ENCODE measurements at places on chromosomes 3 and 15.

GRCh38 chr3:76668653-76669052 is 371.2 kb upstream of the ROBO2 start:
- no peaks in the 10 kb centered on the region for H3K36me3 ChIP-seq
- no peaks in the 10 kb centered on the region for H3K27me3 ChIP-seq
- H3K4me3 ChIP-seq = no peak overlapping the region
- no peak for DNase-seq
- H3K27ac ChIP-seq = no peak overlapping the region

- H3K4me1 ChIP-seq = no peaks in the 10 kb centered on the region
- H3K27me3 ChIP-seq = peaks cover 46% of the 10 kb centered on the region
- no peak overlapping the region for H3K4me3 ChIP-seq
Observed at GRCh38 chr3:186679151-186679550, 13.3 kb downstream of the HRG start.

- no peak overlapping the region for H3K4me3 ChIP-seq
- no peak overlapping the region for H3K27ac ChIP-seq
- no peaks in the 10 kb centered on the region for H3K36me3 ChIP-seq
- H3K27me3 ChIP-seq = peaks cover 6% of the 10 kb centered on the region
Observed at GRCh38 chr15:55873024-55873720, 120.2 kb downstream of the NEDD4 start.

DNA sequence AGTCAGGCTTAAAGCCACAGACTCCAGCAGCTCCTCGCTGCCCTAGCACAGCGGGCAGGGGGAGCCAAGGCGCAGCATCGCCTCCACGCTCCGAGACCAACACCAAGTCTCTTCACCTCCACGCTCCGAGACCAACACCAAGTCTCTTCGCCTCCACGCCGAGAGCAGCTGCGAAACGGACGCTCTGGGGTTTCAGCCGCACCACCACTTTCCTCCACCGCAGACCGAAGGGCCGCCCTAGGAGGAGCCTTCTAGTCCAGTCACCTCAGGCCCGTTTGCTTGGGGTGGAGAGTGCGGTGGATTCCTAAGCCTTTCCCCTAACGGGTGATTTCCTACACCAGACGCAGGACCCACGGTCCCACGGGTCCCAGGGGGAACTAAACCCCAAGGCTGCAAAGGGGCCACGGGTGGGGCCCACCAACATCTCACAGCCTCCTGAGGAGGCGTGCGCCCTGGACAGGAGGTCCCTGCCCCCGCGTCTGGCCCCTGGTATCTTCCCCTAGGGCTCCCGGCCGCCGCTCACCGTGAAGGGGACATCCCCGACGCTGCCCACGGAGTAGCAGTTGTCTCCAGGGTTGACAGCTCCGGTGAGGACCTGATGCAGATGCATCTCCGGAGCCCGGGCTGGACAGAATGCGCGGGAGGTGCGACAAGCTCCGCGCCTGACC is 501 bp downstream of the DMXL2 start:
- H3K4me1 ChIP-seq = peaks cover 15% of the 10 kb centered on the region
- H3K4me3 ChIP-seq = peak overlapping the region; percentile 82
- no peaks in the 10 kb centered on the region for H3K36me3 ChIP-seq
- H3K27ac ChIP-seq = no peak overlapping the region
- H3K27me3 ChIP-seq = peaks cover 38% of the 10 kb centered on the region
- DNase-seq = peak; percentile 47

- peaks cover 6% of the 10 kb centered on the region for H3K27me3 ChIP-seq
- H3K4me3 ChIP-seq = no peak overlapping the region
- H3K36me3 ChIP-seq = no peaks in the 10 kb centered on the region
- no peak overlapping the region for H3K27ac ChIP-seq
- no peak for DNase-seq
Observed at GRCh38 chr3:64520334-64520733, 167.5 kb downstream of the ADAMTS9 start.

GRCh38 chr15:70029297-70029701 is 68.4 kb downstream of the TLE3 start:
- DNase-seq = no peak
- peaks cover 7% of the 10 kb centered on the region for H3K4me1 ChIP-seq
- H3K4me3 ChIP-seq = no peak overlapping the region

GRCh38 chr3:54347060-54347459 is 224.7 kb downstream of the CACNA2D3 start:
- H3K4me1 ChIP-seq = no peaks in the 10 kb centered on the region
- H3K36me3 ChIP-seq = no peaks in the 10 kb centered on the region
- peaks cover 4% of the 10 kb centered on the region for H3K27me3 ChIP-seq
- H3K27ac ChIP-seq = no peak overlapping the region
- no peak overlapping the region for H3K4me3 ChIP-seq

GRCh38 chr3:10383850-10384248 is 62.9 kb upstream of the SEC13 start:
- H3K36me3 ChIP-seq = no peaks in the 10 kb centered on the region
- H3K4me1 ChIP-seq = no peaks in the 10 kb centered on the region
- DNase-seq = no peak
- H3K4me3 ChIP-seq = no peak overlapping the region
- peaks cover 3% of the 10 kb centered on the region for H3K27me3 ChIP-seq

- H3K4me3 ChIP-seq = peak overlapping the region; percentile 95
- no peaks in the 10 kb centered on the region for H3K27me3 ChIP-seq
- H3K4me1 ChIP-seq = peaks cover 56% of the 10 kb centered on the region
- H3K27ac ChIP-seq = peak overlapping the region; percentile 95
Observed at GRCh38 chr3:36907911-36908646, 36.8 kb downstream of the TRANK1 start.

- no peaks in the 10 kb centered on the region for H3K36me3 ChIP-seq
- no peak overlapping the region for H3K4me3 ChIP-seq
- H3K27ac ChIP-seq = no peak overlapping the region
- H3K27me3 ChIP-seq = no peaks in the 10 kb centered on the region
Observed at GRCh38 chr3:189188466-189188865, 16.7 kb downstream of the TPRG1 start.

GRCh38 chr15:77057685-77058084 is 13.2 kb downstream of the TSPAN3 start:
- peaks cover 18% of the 10 kb centered on the region for H3K4me1 ChIP-seq
- no peak overlapping the region for H3K4me3 ChIP-seq
- no peak for DNase-seq
- H3K36me3 ChIP-seq = peaks cover 9% of the 10 kb centered on the region
- no peaks in the 10 kb centered on the region for H3K27me3 ChIP-seq

- no peaks in the 10 kb centered on the region for H3K27me3 ChIP-seq
- no peak overlapping the region for H3K27ac ChIP-seq
- no peak overlapping the region for H3K4me3 ChIP-seq
- H3K36me3 ChIP-seq = no peaks in the 10 kb centered on the region
- peaks cover 48% of the 10 kb centered on the region for H3K4me1 ChIP-seq
- DNase-seq = no peak
Observed at GRCh38 chr15:74378848-74379247, 11.4 kb upstream of the CYP11A1 start.

DNA sequence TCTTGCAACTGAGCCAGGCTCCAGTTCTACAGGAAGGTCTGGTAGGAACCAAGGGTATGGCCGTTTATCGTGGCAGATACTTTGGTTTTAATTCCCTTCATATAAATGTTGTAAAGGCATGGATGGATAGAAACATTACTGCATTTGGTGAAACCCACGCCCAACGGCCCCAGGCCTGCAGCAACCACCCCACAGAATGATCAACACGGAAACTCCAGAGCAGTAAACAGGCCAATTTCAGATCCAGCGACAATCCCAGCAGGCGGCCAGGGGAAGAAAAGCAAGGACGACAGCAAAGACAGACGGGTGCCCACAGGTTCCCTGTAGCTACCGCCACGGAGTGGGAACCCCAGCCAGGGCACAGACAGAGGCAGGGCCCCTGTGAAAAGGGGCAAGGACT is 32.6 kb upstream of the PCSK6 start:
- no peak overlapping the region for H3K4me3 ChIP-seq
- no peak for DNase-seq
- peaks cover 5% of the 10 kb centered on the region for H3K27me3 ChIP-seq
- H3K27ac ChIP-seq = no peak overlapping the region
- no peaks in the 10 kb centered on the region for H3K36me3 ChIP-seq

DNA sequence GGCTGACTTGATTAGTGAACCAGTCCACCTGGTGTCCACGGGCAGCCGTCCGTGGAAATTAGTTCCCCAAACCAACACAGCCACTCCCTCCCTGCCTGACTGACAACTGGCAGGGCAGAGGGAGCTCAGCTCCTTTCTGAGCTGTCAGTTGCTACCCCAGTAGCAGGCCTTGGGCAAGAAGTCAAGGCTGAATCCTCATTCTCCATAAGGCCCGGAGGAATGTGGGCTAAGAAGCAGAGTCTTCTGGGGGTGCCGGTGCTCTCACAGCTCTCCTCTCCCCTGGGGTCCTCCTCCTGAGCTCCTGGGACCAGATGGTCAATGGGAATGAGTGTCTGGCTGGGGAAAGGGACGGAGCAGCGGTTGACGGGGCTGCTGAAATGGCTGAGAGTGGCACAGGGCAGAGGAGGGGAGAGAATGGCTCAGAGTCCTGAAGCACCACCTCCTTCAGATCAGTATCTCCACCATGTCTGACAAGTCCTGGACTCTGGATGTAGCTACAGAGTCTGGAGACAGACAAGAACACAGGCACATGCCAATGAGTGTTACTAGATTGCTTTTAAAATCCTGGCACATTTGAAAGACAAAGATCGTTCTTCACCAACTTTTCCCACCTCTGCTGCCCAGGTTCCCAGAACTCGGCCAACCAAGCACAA is 16.9 kb downstream of the AMOTL2 start:
- no peak for DNase-seq
- no peak overlapping the region for H3K27ac ChIP-seq
- no peaks in the 10 kb centered on the region for H3K4me1 ChIP-seq
- H3K27me3 ChIP-seq = peaks cover 7% of the 10 kb centered on the region
- H3K4me3 ChIP-seq = no peak overlapping the region
- H3K36me3 ChIP-seq = no peaks in the 10 kb centered on the region

GRCh38 chr15:67127965-67128364 is 62.6 kb downstream of the SMAD3 start:
- H3K4me3 ChIP-seq = no peak overlapping the region
- DNase-seq = no peak
- no peaks in the 10 kb centered on the region for H3K27me3 ChIP-seq
- peaks cover 69% of the 10 kb centered on the region for H3K4me1 ChIP-seq

- peaks cover 38% of the 10 kb centered on the region for H3K4me1 ChIP-seq
- peaks cover 27% of the 10 kb centered on the region for H3K36me3 ChIP-seq
- no peaks in the 10 kb centered on the region for H3K27me3 ChIP-seq
- no peak overlapping the region for H3K4me3 ChIP-seq
- no peak for DNase-seq
Observed at GRCh38 chr3:149820183-149820582, 7.2 kb downstream of the RNF13 start.

DNA sequence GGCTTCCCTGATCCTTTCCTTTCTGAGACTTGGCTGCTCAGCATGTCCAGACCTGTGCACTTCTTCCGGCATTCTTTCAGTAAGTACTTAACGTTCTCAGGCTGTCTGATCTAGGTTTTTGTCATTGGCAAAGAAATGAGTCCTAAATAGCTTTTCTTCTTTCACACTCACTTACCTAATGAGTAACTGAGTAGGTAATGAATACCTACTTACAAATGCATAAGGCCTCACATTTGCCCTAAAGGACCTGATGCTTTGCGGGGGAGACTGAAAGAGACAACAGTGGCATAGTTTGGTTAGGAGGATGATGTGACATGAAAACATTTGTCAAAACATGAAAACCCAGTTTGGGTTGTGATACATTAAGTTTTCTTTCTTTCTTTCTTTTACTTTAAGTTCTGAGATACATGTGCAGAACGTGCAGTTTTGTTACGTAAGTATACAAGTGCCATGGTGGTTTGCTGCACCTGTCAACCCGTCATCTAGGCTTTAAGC is 516.7 kb upstream of the CFAP20DC start:
- no peaks in the 10 kb centered on the region for H3K27me3 ChIP-seq
- DNase-seq = no peak
- H3K27ac ChIP-seq = no peak overlapping the region
- H3K4me3 ChIP-seq = no peak overlapping the region
- no peaks in the 10 kb centered on the region for H3K4me1 ChIP-seq
- H3K36me3 ChIP-seq = peaks cover 1% of the 10 kb centered on the region
